Lung microvascular endothelial cell (primary cell): ENCODE measurements at places on chromosomes 13 and 19. TPM values are rescaled to one million over a fixed set of nuclear protein-coding genes. Genes with fewer than 3 reads are reported as not detected.
A peak's percentile ranks its signal among the peaks of the same experiment; 100 is the strongest.

The KIR2DL1 gene
- not detected in 2 replicates for total RNA-seq

The SLC25A41 gene
- total RNA-seq = not detected in 2 replicates

The DCLK1 gene
- 8.5 and 10.9 TPM in 2 replicates for total RNA-seq

The KLK15 gene
- total RNA-seq = not detected in 2 replicates

The PGLYRP1 gene
- total RNA-seq = not detected in 2 replicates

The KCNN4 gene
- 0.22 TPM in 1 of 2 replicates, not detected in the other for total RNA-seq

DNA sequence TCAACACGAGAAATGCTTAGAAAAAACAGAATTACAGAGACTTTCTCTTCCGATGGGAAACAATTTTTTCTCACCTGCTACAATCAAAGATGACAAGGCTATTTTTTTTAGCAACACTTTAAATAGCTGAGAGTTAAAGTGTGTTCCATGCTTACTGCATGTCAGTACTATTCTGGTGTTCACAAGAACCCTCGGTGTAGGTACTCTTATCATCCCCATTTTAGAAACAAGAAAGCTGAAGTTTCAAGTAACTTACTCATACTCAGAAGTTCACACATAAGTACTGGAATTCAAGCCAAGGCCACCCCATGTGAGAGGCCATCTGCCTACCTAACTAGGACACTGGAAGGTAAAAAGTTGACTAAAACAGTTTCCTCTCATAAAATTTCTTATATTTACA, 9.0 kb upstream of the TNFRSF19 start:
- no peak for DNase-seq

DNA sequence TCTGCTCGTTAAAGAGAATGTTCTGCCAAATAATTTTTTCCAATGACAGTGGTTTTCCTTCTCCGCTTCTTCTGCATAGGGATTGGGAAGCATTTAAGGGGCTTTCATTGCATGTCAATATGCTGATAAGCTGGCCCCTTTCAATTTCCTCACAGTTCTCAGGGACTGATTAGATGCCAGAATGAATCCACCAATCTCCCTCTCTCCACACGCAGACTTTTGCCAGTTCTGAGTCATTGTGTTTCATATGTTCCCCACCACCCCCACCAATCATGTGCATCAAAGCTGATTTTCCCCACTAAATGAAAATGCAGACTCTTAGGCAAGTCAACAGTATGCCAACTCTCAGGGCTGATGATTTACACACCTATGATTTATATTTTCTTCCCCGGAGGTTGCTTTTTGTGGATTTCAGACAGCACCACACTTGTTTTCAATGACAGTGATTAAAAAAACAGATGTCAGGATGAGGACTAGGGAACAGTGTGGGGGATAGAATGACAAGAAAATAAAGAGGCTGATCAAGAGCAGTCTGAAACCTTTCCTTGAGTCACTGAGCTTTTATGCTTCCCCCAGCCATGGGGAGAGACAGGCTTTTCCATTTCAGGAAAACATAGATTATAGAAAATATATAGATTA, 47.9 kb upstream of the C13orf42 start:
- DNase-seq = no peak

- no peak for DNase-seq
Measured at GRCh38 chr13:110382229-110382628, 75.1 kb downstream of the COL4A2 start.

- no peak for DNase-seq
Measured at GRCh38 chr19:54388802-54389139, 24.0 kb upstream of the LAIR1 start.

DNA sequence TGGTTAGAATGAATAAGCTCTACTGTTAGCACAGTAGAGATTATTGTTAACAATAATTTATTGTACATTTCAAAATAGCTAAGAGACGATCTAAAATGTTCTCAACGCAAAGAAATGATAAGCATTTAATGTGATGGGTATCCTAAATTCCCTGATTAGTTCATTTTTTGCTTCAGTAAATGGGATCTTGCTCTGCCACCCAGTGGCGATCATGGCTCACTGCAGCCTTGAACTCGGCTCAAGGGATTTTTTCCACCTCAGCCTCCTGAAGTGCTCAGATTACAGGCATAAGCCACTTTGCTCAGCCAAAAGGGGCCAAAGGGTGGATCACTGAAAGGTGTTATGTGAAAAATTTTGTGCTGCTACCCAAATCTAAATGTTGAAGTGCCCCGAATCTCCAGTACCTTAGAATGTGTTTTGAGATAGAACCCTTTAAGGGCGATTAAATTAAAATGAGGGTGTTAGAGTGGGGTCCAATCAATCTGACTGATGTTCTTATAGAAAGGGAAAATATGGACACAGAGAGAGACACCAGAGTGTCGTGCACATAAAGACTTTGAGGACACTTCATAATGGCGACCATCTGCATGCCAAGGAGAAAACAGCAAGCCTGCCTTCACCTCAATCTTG, 31.5 kb upstream of the ZNF766 start:
- DNase-seq = peak; percentile 66

- DNase-seq = no peak
Measured at GRCh38 chr13:112899281-112900225, 69.5 kb upstream of the MCF2L start.

DNA sequence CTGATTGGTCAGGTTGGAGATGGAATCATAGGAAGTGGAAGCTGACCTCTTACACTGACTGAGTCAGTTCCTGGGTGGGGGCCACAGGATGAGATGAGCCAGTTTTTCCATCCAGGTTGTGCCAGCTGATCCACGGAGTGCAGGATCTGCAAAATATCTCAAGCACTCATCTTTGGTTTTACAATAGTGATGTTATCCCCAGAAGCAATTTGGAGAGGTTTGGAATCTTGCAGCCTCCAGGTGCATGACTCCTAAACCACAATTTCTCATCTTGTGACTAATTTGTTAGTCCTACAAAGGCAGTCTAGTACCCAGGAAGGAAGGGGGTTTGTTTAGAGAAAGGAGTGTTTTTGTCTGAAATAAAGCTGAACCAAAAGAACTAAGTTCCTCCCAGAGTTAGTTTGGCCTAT, 212.8 kb downstream of the SLITRK6 start:
- DNase-seq = no peak

DNA sequence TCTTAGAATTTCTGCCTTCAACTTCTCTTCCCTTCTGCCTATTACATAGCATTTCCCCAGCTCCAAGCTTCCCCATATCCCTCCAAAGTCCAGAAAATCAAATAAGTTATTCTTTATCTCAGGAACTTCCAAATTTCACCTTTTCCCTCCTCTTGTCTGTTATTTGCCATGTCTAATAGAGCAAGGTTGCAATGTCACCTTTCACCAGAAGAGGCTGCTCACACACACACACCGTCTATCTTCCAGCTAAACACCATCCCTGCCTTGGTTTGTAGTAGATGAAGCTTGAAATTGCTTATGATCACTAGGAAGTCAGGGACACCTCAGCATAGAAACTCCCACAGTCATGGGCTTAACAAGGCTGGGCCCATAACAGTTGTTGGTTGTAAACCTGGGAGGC, 48.4 kb downstream of the ZNRF4 start:
- no peak for DNase-seq

- no peak for DNase-seq
Measured at GRCh38 chr13:46489586-46490023, 63.4 kb upstream of the LRCH1 start.

DNA sequence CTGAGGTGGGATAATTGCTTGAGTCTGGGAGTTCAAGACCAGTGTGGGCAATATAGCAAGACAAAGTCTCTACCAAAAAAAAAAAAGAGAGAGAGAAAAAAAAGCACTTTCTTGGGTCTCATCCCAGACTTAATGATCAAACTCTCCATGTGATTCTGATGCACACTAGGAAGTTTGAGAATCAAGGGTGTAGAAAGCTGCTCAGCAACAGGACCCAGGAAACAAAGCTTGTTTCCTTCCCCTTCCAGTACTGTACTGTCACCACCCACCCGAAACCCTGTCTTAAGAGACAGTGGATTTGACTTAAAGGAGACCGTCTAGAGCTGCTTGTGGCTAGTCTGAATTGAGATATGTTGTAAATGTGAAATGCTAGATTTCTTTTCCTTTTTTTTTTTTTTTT, 5.8 kb downstream of the MISP3 start:
- no peak for DNase-seq

DNA sequence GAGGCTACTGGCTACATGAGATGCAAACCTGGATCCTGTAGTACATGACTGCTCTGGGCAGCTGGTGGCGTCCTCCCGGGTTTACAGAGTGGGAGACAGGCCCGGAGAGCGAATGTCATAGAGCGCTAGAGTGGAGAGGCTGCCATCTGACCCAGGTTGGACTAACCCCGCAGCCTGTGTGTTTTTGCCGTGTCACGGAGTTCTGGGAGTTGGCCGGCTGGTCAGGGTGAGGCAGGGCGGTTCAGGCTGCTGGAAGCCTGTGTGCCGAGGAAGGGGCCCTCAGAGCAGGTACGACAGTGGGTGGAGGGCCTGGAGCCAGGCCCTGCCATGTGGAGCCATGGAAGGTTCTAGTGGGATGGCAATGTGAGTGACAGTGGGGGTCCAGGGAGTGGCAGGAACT, 12.5 kb downstream of the CRTC1 start:
- no peak for DNase-seq

DNA sequence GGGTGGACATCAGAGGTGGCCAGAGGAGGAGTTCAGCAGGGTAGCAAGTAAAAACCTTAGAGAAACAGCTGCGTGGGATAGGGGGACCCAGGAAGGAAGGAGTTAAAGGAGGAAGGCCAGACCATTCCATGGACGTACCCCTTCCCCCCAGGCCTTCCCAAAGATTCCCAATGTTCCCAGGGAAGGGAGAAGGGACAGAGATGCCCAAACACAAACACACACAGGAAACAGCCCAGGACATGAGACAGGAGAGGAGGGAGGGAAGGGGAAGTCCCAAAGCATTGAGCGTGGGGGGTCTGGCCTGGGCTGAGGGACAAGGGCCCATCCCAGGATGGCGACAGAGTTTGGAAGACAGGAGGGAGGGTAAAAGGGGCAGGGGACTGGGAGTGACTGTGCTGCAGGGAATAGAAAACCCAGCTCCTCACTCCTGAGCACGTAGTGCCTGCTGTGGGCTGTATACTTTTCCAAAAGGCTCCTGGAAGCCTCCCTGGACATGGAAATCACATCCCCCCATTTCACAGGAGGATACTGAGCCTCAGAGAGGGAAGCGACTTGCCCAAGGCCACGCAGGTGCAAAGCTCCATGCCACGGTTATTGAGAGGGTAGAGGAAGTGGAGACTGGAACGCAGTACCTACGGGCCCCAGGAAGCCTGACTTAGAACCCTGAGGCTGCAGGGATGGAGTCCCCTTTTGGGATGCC, 1.1 kb downstream of the SYDE1 start:
- DNase-seq = peak; percentile 27

GRCh38 chr19:4744451-4745174, 21.0 kb upstream of the DPP9 start:
- DNase-seq = peak; percentile 56

DNA sequence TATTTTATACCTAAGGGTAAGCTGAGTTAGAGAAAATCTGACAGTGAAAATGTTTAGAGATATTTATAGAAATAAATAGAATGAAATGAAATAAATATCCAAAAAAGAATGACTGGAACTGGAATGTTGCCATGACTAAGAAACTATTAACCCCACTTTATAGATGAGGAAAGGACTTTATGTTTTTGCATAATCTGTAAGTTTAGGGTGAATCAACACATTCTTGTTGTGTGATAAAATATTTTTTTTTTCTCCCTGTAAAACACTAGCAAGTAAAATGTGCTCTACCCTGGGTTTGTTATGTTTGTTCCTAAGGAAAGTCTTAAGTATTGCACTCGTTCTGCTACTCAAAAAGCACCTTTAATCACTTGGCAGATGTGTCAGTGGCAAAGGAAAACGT, 83.8 kb upstream of the KL start:
- DNase-seq = no peak
